Activated CD4-positive, CD25-positive, alpha-beta regulatory T cell (primary cell): ENCODE measurements at places on chromosomes 6 and 20.

DNA sequence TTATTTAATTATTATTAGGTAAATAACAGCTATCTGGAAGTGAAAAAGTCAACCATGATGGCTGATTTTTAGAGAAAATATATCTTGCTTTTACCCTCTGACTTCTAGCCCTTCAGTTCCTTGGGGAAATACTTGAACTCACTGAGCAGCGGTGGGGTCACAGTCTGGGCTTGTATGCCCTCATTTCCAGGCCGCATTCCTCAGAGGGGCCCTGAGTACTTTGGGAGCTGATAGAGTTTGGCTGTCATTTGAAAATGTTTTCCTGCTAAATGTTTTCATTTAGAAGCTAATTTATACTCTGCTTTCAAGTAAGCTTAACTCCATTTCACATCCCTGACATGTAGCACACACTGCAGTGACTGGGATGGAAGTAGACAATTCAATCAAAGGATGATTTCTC is 1028.5 kb downstream of the KIF16B start:
- DNase-seq, result no peak

GRCh38 chr20:32968478-32969241 is 35.6 kb downstream of the SUN5 start:
- DNase-seq, result no peak

DNA sequence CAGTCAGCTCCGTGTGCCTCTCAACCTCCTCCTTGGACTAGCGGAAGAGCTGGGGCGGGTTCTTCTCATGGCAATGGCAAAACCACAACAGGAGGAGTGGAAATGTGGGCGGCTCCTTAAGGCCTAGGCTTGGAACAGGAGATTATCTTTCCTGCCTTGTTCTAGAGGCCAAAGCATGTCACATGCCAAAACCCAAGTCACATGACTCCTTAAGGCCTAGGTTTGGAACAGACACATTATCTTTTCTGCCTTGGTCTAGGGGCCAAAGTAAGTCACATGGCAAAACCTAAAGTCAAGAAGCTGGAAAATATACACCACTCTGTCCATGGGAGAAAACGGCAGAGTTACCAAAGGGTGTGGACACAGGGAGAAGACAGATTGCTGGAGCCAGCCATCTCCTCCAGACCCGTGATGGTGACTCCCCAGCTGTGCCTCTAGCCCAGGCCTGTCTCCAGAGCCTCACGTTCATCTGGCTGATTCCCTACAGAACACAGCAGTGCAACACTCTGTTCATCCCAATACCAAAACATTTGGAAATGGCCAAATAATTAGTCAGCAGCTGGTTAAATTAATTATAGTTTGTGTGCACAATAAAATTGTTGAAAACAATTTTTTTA is 34.2 kb downstream of the ANKRD60 start:
- no peak for DNase-seq

GRCh38 chr20:56630086-56630493 is 984 bp downstream of the TFAP2C start:
- DNase-seq, result no peak

DNA sequence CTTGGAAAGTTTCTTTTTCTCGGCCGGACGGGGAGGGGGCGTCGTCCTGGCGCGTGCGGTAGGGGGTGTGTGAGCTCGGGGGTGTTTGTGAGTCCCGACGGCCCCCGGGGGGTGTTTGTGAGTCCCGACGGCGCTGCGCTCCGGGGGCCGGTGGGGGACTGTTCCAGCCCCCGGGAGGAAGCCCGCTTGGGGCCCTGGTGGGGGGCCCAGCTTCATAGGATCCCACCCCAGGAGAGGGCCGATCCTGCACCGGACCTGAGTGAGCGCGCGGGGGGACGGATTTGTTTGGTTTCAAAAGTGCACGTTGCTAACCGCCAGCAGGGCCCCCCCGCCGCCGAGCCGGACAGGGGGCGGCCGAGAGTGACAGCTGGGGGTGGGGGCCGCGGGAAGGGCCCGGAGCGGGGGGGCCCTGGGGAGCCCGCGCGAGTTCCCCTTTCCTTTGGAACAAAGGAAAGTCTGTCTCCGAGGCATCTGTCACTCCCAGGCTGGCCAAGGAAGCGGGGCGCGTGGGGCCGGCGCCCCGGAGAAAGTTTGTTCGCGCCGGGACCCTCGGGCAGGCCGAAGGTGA is 485 bp downstream of the TGIF2 start:
- DNase-seq, result no peak

GRCh38 chr6:146550911-146551310 is 7.3 kb downstream of the RAB32 start:
- no peak for DNase-seq

DNA sequence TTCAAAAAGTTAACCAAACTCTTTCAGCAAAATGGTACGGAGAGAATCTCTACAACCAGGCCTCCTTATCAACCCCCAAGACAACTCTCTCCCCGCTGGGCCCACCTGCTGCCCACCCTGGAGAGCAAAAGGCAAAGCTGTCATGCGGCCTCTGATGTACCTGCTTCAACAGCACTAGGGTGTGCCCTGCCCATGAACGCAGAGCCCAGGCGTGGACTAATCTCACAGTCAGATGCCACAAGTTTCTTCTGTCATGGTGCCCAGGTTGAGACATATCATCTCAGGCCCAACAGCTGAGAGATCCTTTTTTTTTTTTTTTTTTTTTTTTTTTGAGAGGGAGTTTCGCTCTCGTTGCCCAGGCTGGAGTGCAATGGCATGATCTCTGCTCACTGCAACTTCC is 26.3 kb downstream of the SLC2A4RG start:
- DNase-seq, result no peak

GRCh38 chr20:13419477-13419876 is 198.4 kb downstream of the ISM1 start:
- DNase-seq, result no peak

GRCh38 chr6:170106906-170107525 is 183.9 kb downstream of the DLL1 start:
- no peak for DNase-seq

DNA sequence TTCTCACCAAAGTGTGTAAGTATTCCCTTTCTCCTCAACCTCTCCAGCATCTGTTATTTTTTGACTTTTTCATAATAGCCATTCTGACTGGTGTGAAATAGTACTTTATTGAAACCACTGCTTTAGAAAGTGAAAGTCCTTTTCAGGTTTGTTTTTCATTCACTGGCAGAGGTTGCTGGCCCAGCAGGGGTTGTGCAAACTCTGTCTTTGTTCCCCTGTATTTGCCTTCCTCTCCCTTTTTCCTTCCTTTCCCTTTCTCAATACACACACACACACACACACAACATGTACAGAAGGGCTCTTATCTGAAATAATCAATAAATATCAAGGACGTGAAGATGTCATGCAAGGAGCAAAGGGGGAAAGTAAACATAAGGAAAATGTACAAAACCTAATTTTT is 99.8 kb downstream of the LY86 start:
- no peak for DNase-seq

- no peak for DNase-seq
Observed at GRCh38 chr6:31379850-31380249, 22.9 kb upstream of the HLA-B start.

GRCh38 chr6:112466373-112467151 is 119.4 kb downstream of the RFPL4B start:
- no peak for DNase-seq

- DNase-seq, result no peak
Observed at GRCh38 chr6:44185953-44186634, 27.5 kb downstream of the CAPN11 start.

- DNase-seq, result no peak
Observed at GRCh38 chr6:52230685-52231084, 13.6 kb downstream of the IL17F start.

GRCh38 chr6:48388044-48388443 is 277.0 kb upstream of the PTCHD4 start:
- no peak for DNase-seq

DNA sequence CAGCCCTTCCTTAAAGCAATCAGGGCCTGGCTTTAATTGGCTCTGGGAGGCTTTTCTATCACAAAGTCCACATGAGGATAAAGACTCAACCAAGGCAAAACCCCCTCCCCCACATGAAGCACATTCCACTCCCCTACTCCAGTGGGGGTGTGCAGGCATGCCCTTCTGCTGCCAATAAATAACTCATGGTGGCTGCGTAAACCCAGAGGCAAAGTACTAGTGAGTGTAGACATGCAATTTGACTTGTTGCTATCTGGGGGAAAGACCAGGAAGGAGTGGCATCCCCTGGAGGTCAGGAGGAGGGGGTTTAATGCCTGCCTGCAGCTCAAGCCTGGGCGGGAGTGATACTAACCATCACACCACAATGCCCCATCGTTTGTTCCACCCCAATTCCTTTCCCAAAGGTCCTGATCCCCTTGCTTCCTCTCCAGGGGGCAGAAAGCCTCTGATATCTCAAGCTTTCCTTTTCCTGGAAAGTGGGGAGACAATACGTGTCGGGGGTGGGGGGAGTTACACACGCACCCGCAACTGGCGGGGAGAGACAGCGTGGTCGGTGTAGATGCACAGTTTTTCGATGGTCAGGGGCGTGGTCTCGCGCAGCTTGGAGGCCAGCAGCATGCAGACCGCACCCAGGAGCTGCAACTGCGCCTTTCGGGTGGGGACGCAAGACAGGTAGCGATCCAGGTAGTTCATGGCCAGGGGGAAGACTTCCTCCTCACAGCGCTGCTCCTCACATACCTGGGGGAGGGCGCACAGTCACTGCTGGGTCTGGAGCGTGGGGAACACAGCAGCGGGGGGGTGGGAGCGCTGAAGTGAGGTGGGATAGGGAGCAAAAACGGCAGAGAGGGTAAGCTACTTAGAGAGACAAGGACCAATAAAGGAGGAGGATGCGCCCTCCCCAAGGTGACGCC is 1.5 kb downstream of the CCND3 start:
- DNase-seq, result no peak

DNA sequence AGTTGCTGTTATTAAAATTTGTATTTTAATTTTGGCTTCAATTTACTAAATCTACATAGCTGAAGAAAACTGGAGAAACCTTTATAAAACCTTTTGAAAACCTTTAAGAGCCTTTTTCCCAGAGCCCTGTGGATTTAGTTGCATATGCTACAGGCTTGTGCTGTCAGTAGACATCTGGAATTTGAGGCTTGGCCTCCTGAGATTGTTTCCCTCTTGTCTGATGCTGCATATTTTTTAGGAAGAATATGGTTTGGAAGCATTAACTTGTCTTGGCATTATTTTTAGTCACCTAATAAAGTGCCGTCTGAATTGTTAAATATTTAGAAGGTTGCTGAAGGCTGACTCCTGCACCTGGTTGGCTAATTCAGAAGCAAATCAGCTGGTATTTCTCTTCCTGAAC is 369.4 kb downstream of the UTRN start:
- no peak for DNase-seq

- DNase-seq, result no peak
Observed at GRCh38 chr6:14063756-14064155, 53.8 kb upstream of the CD83 start.

DNA sequence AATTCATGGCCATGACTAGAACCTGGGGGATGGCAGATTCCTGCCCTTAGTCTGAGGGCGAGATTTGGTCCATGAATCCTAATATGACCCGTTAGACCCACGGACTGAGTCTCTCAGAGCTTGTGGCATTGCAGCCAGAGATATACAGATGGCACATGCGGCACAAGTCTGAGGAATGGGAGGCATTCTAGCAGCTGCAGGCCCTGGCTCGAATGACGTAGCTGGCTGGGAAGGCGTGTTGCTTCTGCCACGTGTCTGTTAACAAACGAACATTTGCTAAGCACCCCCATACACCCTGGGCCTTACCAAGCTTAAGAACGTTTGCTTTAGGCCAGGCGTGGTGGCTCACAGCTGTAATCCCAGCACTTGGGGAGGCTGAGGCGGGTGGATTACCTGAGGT is 68.0 kb downstream of the CD164 start:
- no peak for DNase-seq

DNA sequence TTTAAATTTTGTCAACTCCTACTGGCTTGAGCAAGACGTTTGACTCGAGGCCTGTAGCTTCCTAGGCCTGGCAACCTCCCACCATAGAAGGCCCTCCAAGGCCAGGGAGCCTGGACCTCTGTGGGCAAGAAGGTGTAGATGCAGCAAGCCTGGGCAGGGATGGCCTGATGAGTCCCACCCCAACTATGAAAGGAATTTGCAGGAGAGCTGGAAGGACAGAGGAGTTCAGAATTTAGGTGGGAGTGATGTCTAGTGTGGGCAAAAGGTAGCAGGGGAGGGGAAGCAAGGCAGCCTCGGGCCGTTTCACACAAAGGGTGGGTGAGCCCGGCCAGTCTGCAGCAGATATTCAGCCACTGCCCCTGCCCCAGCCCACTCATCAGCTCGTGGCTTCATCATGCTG is 245.2 kb downstream of the CDH26 start:
- DNase-seq, result no peak

DNA sequence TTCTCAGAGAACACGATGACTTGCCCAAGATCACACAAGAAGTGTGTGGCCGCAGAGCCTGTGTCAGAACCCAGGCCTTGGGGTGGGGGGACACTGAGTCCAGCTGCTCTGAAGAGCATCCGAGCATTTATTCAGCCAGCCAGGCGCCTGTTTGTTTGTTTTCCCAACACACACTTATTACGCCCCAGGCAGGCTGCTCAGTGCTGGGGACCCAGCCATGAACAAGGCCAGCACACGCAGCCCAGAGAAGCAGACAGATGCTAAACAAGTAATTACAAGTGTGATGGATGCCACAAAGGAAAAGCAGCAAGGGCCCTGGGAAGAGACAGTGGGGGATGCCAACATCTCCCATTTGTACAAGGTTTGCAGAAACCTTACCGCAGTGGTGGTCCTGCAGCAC is 19.4 kb upstream of the SIRPA start:
- DNase-seq, result no peak

DNA sequence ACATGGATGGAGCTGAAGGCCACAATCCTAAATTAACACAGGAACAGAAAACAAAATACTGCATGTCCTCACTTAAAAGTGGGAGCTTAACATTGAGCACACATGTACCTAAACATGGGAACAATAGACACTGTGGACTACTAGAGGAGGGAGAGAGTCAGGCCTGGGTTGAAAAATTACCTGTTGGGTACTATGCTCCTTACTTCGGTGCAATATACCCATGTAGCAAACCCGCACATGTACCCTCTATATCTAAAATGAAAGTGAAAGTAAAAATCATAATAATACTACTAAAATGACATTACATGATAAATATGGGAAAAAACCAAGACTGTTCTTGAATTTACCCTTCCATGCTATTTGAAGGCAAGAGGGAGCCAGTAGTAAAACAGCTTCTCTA is 1273.8 kb upstream of the ADGRB3 start:
- DNase-seq, result no peak

GRCh38 chr20:59013959-59014608 is 5.1 kb upstream of the TUBB1 start:
- no peak for DNase-seq

- no peak for DNase-seq
Observed at GRCh38 chr6:82353848-82354247, 9.8 kb upstream of the TPBG start.

DNA sequence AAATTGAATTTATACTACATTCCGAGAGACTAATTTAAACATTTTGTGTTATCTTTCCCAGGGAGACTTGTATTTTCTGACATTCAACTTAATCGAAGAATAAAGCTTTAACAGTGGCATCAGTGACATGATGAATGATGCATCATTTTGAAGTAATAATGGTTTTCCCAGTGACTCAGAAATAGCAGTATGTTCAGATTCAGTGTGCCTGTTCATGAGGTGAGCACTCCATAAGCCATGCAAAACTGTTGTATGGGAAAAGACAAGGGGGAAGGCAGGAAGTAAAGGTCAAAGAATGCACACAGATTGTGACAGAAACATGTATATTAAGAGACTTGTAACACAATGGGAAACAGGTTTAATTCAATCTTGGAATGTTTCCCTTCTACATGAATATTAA is 1348.2 kb upstream of the GJE1 start:
- DNase-seq, result no peak

GRCh38 chr6:42221546-42221945 is 3.9 kb upstream of the MRPS10 start:
- no peak for DNase-seq

- no peak for DNase-seq
Observed at GRCh38 chr20:20489648-20490341, 121.9 kb downstream of the INSM1 start.
